ENCODE measurements at places on chromosomes 4 and X.

- no peak for DNase-seq
Observed at GRCh38 chr4:74794382-74795010, at the start of gene BTC. Gene BTC, minus strand, starts transcription at chr4:74794523. Its CDS starts 198 bp downstream, at chr4:74794325.

DNA sequence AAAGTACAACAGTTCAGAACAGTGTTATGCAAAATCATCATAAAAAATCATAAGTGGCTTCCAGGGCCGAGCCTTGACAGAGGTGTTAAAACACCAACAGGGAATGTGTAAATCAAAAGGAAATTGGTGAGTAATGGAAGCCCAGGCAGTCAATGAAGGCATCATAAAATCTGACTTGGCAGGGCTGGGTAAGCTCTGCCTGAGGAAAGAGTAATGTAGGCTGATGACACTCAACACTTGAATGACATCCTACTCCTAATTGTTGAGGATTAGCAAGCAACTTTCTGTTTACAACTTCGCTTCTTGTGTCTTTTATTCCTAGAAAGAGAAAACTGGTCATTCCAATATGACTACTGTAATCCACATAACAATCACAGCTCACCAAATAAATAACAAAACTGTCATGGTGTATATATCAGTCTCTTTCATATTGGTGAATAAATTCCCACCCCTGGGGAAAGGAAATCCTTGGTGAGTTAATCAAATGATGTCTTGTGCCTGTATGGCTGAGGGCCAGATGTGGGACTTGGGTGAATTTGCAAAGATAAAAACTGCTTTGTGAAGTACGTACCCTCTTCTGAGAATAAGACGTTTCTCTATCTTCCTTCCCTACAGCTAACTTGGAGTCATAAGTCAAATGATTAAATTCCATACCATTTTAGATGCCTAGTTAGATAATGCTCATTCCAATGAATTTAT, 196.8 kb downstream of the DCHS2 start:
- DNase-seq: no peak

GRCh38 chr4:103845075-103845474, 125.3 kb upstream of the TACR3 start:
- DNase-seq: no peak

DNA sequence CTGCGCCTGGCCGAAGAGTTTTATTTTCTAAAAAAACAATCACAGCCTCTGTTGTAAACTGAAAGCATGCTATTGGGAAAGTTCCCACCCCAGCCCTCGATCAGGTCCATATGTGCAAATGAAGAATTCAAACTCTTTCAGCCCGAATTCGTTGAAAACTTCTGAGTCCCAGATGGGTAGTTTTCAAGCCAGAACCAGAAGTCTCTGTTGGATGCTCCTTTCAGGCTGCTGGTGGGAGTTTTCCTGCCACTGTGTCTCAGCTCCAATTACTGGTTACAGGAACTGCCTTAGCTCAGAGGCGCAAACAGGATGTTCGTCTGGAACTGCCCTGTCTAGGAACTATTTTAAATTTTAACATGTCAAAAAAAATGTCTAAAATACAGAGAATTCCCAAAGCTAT, 9.3 kb upstream of the ALG13 start:
- no peak for DNase-seq

- no peak for DNase-seq
Observed at GRCh38 chrX:107804427-107804826, 21.2 kb upstream of the MID2 start.

Data from right atrium auricular region (tissue), 2 donors.